ENCODE measurements at places on chromosomes 4 and X.

DNA sequence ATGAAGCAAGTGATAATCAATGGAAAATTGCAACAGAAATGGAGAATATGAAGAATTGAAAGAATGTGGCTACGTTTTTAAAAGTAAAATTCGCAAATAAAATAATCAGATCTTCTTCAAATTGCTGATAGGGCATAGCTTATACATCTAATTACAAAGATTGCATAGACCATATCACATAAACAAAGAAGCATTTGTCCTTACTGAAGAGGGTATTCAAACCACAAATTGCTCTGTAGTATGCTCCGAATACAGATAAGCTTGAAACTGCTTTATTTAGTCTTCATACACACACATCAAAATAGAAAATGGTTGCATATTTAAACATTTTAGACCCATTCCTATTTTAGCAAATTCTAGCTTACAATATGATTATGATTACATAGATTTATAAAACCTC lies 206.7 kb upstream of the SLIT2 start:
- no peaks in the 10 kb centered on the region for H3K27me3 ChIP-seq
- no peak overlapping the region for H3K27ac ChIP-seq
- no peak for DNase-seq
- no peak overlapping the region for H3K4me3 ChIP-seq
- no peaks in the 10 kb centered on the region for H3K4me1 ChIP-seq
- no peaks in the 10 kb centered on the region for H3K36me3 ChIP-seq

DNA sequence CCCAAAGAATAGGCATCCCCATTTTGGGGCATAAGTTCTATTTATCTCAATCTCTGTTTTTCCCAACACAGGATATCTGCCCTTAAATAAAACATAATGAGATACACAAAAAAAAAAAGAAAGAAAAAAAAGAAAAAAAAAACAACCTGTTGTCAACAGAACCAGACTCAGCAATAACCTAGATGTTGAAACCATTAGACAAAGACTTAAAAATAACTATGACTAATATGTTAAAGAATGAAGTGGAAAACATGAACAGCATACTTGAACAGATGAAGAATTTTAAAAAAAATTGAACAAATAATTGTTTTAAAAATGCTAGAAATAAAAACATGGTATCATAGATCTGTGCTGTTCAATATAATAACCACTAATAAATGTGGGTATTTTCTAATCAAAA lies 93.4 kb upstream of the RXFP1 start:
- no peak for DNase-seq
- H3K4me1 ChIP-seq: no peaks in the 10 kb centered on the region
- H3K27me3 ChIP-seq: no peaks in the 10 kb centered on the region
- H3K4me3 ChIP-seq: no peak overlapping the region

DNA sequence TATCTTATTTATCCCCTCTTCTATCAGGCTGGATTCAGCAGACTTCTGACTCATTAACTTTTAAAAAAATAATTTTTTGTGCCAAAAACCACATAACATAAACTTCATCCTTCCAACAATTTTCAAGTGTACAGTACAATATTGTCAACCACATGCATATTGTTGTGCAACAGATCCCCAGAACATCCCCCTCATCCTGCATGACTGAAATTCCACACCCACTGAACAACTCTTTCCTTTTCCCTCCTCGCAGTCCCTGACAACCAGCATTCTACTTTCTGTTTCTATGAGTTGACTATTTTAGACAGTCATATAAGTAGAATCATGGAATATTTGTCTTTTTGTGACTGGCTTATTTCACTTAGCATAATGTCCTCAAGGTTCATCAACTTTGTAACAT lies 2.2 kb upstream of the MID2 start:
- no peak overlapping the region for H3K27ac ChIP-seq
- H3K27me3 ChIP-seq: no peaks in the 10 kb centered on the region
- H3K4me1 ChIP-seq: no peaks in the 10 kb centered on the region
- no peak overlapping the region for H3K4me3 ChIP-seq

DNA sequence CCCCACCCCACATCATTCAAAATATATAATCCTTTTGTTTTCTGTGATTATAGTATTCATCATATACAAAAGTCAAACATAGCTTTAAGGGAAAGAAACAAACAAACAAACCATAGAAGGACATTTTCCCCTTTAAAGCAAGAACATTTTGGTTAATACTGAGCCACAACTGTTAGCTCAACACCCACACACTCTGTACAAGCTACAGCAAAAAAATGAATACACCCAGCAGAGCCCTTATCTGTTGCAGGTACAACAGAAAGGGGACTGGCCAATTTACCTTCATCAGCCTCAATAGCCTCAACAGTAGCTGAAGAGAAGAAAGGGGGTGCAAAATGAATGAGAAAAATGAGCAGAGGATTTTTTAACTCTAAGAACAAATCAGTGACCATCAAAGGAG lies 318.4 kb downstream of the PPP3CA start:
- no peak for DNase-seq
- H3K4me1 ChIP-seq: no peaks in the 10 kb centered on the region

DNA sequence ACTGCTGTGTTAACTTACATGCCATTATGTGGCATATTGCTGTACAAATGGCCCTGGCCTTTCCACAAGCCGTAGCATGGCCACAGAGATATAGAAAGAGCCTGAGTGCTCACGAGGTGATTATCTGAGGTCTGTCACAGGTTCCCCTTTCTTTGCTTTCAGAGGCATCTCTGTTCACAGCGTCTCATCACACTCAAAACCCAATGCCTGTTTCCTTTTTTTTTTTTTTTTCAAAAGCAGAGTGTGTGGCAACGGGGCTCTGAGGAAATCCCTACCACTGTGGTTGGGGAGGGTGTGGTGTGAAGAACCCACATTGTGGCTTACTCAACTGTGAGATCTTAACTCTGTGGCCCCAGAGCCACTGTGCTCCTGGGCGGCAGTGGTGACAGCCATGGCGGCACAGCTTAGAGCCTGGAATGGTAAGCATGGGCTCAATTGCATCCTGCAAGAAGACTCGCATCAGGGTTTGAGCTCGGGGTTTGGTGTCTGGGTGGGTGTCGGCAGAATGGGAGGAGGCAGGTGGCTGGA lies 30.8 kb downstream of the RTL5 start:
- no peak for DNase-seq
- H3K27me3 ChIP-seq: no peaks in the 10 kb centered on the region
- H3K4me1 ChIP-seq: no peaks in the 10 kb centered on the region
- H3K36me3 ChIP-seq: no peaks in the 10 kb centered on the region

- no peak overlapping the region for H3K4me3 ChIP-seq
- DNase-seq: no peak
- H3K4me1 ChIP-seq: no peaks in the 10 kb centered on the region
- no peaks in the 10 kb centered on the region for H3K36me3 ChIP-seq
- H3K27ac ChIP-seq: no peak overlapping the region
Measured at GRCh38 chr4:57544811-57545654, 434.8 kb upstream of the IGFBP7 start.

GRCh38 chr4:57172065-57172464 lies 61.9 kb upstream of the IGFBP7 start:
- H3K36me3 ChIP-seq: no peaks in the 10 kb centered on the region
- no peaks in the 10 kb centered on the region for H3K27me3 ChIP-seq
- no peak overlapping the region for H3K4me3 ChIP-seq
- H3K4me1 ChIP-seq: no peaks in the 10 kb centered on the region
- DNase-seq: no peak

GRCh38 chr4:147548256-147548655 lies 67.4 kb downstream of the EDNRA start:
- DNase-seq: no peak
- H3K27ac ChIP-seq: no peak overlapping the region
- no peaks in the 10 kb centered on the region for H3K27me3 ChIP-seq
- H3K4me1 ChIP-seq: peaks cover 6% of the 10 kb centered on the region

- H3K27ac ChIP-seq: no peak overlapping the region
- DNase-seq: no peak
- H3K36me3 ChIP-seq: no peaks in the 10 kb centered on the region
- no peaks in the 10 kb centered on the region for H3K27me3 ChIP-seq
- H3K4me1 ChIP-seq: no peaks in the 10 kb centered on the region
Measured at GRCh38 chrX:115029869-115030570, 12.6 kb upstream of the IL13RA2 start.

- H3K4me3 ChIP-seq: no peak overlapping the region
- H3K36me3 ChIP-seq: no peaks in the 10 kb centered on the region
- no peaks in the 10 kb centered on the region for H3K27me3 ChIP-seq
- no peak overlapping the region for H3K27ac ChIP-seq
- no peak for DNase-seq
- no peaks in the 10 kb centered on the region for H3K4me1 ChIP-seq
Measured at GRCh38 chrX:39451046-39451445, 646.7 kb downstream of the BCOR start.

- DNase-seq: no peak
- no peaks in the 10 kb centered on the region for H3K4me1 ChIP-seq
- H3K27ac ChIP-seq: no peak overlapping the region
- H3K27me3 ChIP-seq: no peaks in the 10 kb centered on the region
- H3K4me3 ChIP-seq: no peak overlapping the region
Measured at GRCh38 chrX:4825550-4825949, 1112.1 kb upstream of the PRKX start.

- no peaks in the 10 kb centered on the region for H3K27me3 ChIP-seq
- H3K27ac ChIP-seq: no peak overlapping the region
- peak; percentile 83 for DNase-seq
- peaks cover 6% of the 10 kb centered on the region for H3K4me1 ChIP-seq
- H3K36me3 ChIP-seq: no peaks in the 10 kb centered on the region
Measured at GRCh38 chr4:183840311-183840710, 64.8 kb upstream of the STOX2 start.

DNA sequence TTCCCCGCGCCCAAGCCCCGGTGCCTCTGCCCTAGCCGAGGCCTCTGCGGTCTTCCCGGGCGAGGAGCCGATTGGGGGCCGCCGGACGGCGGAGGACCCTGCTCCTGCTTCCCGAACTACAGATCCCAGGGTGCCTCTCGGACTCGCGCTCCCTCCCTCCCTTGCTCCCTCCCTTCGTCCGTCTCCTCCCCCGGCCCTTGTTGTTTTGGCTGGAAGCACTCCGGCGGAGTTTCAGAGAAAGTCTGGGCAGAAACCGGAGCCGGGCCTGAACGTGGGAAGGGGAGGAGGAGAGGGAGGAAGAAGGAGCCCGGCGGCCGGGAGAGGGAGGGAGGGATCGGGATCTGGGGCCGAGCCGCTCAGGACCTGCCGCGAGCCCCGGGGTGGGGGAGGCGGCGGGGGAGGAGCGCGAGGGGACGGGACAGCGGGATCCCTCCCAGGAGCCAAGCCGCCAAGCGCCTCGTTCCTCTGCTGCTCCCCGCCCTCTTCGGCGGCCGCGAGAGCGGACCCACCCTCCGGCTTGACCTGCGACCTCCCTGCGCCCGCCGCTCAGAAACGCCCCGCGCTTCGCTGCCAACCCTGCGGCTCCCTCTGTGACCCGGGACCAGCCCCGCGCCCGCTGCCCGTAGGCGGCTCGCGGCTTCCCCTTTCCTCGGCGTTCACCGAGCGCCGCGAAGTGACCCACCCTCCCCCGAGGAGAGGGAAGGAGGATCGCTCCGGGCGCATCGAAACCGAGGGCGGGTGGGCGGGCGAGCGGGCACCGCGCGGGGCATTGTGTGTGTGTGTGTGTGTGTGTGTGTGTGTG lies 496 bp upstream of the GAB1 start:
- peak; percentile 96 for DNase-seq
- no peaks in the 10 kb centered on the region for H3K36me3 ChIP-seq

- H3K36me3 ChIP-seq: no peaks in the 10 kb centered on the region
- no peaks in the 10 kb centered on the region for H3K27me3 ChIP-seq
- no peak overlapping the region for H3K4me3 ChIP-seq
- H3K27ac ChIP-seq: no peak overlapping the region
- peaks cover 5% of the 10 kb centered on the region for H3K4me1 ChIP-seq
Measured at GRCh38 chrX:9902656-9903055, 64.5 kb upstream of the CLDN34 start.
